Activated gamma-delta T cell treated with anti-CD3 and anti-CD28 coated beads, Interleukin-2, amount 50 U/mL, for 16 hours (primary cell): ENCODE measurements at places on chromosomes 4 and X.

- DNase-seq: no peak
Observed at GRCh38 chr4:84394386-84394785, 104.7 kb downstream of the NKX6-1 start.

DNA sequence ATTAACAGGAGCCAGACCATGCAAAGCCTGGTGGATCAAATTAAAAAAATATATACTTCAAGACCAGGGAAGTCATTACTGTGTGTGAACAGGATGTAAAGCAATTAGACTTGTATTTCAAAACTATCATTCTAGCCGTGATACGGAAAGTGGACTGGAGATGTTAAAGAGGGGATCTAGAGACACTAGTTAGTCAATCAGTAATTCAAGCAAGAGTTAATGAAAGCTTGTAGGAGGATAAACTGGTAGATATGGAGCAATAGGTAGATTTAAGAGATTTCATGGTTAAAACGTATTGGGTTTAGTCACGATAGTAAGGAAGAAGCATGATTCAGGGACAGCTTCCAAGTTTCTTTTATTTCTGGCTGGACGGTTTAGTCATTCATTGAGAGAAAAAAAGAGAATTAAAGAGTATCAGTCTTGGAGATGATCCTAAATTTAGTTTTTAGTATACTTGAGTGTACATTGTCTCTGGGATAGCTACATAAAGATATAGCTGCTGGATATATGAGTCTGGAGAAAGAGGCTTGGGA, 3.9 kb downstream of the MAD2L1 start:
- DNase-seq: no peak

DNA sequence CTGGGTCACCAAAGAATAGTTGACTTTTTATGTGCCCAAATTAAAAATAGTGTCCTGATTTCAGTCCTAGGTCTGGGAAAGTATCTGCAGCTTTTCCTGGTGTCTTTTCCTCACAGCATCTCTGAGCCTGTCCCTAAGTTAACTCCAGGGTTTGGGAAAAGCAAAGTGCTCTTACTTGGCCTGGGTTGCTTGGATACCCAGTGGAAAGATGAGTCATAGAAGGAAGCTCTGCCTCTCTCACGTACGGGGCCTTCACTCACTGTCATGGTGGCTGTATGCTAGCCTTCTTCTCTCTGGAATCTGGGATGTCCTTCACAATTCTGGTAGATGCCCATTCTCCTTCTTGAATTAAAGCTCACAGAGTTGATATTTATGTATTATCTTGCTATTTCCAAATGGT, 607.3 kb downstream of the ANKRD50 start:
- no peak for DNase-seq

DNA sequence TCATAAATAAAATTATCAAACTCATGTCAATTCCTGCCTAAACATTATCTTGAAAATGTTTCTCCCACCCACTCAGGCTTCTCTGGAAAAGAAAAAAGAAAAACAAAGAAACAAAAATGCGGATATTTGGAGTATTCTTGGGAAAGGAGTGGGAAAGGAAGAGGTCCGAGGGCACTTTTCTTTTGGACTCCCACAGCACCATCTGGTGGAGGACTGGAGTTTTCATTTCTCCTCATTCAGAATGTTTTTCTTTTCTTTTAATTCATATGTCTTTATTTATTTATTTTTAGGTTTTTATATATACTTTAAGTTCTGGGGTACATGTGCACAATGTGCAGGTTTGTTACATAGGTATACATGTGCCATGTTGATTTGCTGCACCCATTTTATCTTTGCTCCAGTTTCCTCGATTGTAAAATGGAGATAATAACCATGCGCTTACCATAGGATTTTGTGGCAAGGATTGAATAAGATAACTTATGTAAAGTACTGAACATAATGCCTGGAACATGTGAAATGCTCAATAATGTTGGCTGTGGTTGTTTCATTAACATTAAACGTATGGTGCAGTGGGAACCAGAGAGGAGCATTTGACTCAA, 8.0 kb upstream of the KCNE5 start:
- DNase-seq: no peak

- no peak for DNase-seq
Observed at GRCh38 chr4:27096142-27096824, 235.6 kb downstream of the STIM2 start.

DNA sequence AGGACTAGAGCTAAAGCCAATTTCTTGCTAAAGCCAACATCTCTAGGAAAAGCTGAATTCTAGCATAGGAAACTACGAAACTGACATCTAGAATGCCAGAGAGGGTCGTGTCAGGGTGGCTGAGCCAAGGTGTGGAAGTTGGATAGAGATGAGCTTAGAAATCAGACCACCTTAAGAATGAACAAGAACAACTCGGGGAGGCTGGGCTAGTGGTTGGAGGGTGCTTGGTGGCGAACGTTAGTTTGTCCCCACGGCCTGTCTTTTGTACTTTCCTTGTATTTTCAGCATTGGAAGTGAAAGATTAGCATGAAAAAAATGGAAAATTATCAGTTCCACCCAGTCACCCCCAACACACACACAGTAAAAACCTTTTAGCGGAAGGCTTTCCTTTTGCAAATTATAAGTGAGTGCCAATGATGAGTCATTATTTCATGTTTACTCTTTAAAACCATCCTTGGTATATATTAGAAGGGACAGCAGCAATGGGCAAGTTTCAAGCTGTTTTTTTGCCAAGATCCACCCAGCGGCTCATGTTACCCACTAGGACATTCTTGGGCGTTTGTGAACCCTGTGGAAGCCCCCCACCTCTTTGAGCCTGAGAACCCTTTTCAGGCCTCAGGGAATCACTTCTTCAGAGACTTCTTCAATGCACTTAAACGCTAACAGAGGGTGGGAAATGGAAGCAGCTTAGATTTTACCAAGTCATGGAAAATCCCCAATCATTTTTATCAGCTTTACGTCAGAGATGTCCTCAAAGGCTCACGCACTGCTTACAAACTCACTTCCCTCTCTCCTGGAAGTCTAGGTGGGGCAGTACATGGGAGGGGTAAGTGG, 4.9 kb upstream of the PPEF1 start:
- DNase-seq: no peak

GRCh38 chr4:15702941-15703403, at the start of gene BST1:
TSS of gene BST1 (plus strand) at chr4:15703065. CDS start at chr4:15703145, 80 bp downstream.
- DNase-seq: peak; percentile 22
